GM23248 (cell line): ENCODE measurements at places on chromosomes 13 and 19. TPM values are rescaled to one million over a fixed set of nuclear protein-coding genes. Genes with fewer than 3 reads are reported as not detected.

DNA sequence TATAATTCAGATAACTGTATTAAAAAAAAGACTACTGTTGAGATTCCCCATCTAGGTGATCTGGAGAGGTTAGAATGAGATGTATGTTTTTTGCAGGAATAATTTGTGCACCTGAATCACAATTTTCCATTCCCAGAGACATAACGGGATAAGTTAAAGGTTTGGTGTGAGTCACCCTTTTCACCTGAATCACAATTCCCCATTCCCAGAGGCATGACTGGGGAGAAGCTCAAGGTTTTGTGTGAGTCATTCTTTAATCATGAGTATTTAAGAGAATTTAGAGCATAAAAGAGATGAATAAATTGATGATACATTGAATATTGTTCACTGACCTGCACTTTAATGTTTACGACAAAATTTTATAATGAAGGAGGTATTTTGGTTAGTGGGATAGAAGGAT is 9.0 kb downstream of the OR7A5 start:
- no peak for DNase-seq

Gene SULT2A1
- total RNA-seq = not detected in 2 replicates

DNA sequence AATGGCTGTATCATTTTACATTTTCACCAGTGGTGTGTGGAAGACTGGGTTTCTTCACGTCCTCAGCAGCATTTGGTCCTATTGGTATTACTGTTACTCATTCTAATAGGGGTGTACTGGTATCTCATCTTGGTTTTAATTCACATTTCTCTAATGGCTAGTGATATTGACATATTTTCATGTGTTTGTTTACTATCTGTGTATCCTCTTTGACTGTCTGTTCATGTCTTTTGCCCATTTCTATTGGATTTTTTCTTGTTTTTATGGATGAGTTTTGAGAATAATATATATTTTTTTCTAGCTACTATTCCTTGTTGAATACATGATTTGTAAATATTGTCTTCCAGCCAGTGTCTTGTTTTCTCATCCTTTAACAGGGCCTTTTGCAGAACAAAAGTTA is 13.8 kb downstream of the IFNL2 start:
- DNase-seq = no peak

Gene C5AR1
- 0.51 TPM in 1 of 2 replicates, not detected in the other for total RNA-seq

Gene ZNRF4
- total RNA-seq = not detected in 2 replicates

GRCh38 chr13:33956346-33956745 is 138.4 kb downstream of the RFC3 start:
- no peak for DNase-seq

Gene AZU1
- not detected in 2 replicates for total RNA-seq

DNA sequence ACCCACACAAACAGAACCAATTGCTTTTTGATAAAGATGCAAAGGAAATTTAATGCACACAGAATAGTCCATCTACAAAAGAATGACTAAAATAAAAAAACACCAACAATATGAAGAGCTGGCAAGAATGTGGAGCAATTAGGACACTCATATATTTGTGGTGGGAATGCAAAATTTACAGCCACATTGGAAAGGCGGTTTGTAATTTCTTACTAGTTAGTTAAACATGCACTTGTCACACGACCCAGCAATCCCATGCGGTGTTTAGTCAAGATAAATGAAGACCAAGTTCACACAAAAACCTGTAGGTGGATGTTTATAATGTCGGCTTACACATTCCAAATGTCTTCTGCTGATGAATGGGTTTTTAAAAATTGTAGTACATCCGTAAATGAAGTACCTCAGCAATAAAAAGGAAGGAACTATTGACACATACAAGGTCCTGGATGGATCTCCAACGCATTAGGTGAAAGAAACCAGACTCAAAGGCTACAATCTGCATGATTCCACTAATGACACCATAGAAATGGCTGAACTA is 5.2 kb downstream of the GRTP1 start:
- peak; percentile 31 for DNase-seq

DNA sequence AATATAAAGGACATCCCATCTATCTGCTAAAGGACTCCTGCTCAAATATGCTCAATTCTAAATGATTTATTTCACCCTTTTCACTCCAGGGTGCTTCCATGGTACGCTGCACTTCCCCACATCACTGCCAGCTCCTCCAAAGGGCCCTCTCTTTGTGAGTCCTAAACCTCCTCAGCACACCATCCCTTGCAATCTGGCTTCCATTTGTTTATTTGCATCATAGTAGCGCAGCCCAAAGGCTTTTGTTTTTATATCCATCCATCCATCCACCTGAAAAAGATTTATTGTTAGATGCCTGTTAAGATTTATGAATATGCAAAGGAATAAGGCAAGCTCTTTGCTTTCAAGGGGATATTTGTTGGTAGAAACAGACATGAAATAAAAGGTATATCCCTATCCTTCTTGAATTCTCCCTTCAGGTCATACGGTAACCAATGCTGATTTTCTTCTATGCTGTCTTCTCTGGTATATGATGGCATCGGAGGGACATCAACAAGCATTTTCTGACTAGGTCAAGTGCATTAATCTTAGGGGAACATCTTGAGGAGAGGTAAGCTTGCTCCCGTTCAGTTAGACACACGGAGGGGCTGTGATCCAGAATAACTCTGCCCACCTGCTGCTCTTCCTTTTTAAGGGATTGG is 397.6 kb downstream of the LIG4 start:
- no peak for DNase-seq

Gene CRB3
- not detected in 2 replicates for total RNA-seq

Gene GARIN5A
- total RNA-seq = not detected in 2 replicates

- DNase-seq = no peak
Observed at GRCh38 chr19:47389150-47389556, 30.2 kb downstream of the MEIS3 start.

DNA sequence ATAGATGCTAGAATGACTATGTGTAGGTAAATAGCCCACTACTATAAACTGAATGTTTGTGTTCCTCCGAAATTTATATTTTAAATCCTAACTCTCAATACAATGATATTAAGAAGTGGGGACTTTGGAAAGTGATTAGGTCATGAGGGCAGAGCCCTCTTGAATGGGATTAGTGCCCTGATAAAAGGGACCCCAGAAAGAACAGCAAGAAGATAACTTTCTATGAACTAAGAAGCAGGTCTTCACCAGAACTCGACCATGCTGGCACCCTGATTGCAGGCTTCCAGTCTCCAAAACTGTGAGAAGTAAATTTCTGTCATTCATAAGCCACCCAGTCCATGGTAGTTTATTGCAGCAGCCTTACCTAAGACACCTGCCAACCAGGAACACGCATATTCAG is 33.9 kb downstream of the OXGR1 start:
- no peak for DNase-seq

- DNase-seq = no peak
Observed at GRCh38 chr13:72290962-72291681, 424.1 kb upstream of the DACH1 start.

GRCh38 chr19:42436006-42436405 is 6.7 kb downstream of the CXCL17 start:
- peak; percentile 58 for DNase-seq
